Kidney glomerular epithelial cell (primary cell): ENCODE measurements at places on chromosomes 3 and 15.
A peak's percentile ranks its signal among the peaks of the same experiment; 100 is the strongest.

DNA sequence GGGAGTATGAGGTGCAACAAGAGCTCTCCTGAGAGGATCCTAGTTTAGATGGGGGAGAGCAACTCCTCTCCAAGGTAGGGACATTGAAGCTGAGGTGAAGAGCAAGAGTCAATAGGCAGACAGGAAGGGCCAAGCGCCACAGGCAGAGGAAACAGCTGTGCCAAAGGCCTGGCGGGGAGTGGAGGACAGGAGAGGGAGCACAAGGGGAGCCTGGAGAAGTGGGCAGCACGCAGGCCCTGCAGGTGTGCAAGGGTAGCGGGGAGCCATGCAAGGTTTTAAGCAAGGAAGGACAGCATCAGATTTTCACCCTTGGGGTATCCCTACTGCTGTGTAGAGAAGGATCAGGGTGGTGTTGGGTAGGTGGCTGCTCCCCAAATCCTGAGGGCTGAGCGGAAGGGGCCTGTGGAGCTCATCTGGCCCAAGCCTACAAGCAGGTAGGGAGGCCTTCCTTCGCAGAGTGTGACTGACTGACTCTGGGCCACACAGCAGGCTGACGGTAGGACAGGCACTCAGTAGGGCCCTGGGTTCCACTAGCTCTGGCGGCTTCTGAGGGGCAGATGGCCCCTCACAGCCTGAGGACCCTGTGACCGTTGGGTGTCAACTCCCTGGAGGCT, 13.3 kb downstream of the CHST13 start:
- no peak for DNase-seq

DNA sequence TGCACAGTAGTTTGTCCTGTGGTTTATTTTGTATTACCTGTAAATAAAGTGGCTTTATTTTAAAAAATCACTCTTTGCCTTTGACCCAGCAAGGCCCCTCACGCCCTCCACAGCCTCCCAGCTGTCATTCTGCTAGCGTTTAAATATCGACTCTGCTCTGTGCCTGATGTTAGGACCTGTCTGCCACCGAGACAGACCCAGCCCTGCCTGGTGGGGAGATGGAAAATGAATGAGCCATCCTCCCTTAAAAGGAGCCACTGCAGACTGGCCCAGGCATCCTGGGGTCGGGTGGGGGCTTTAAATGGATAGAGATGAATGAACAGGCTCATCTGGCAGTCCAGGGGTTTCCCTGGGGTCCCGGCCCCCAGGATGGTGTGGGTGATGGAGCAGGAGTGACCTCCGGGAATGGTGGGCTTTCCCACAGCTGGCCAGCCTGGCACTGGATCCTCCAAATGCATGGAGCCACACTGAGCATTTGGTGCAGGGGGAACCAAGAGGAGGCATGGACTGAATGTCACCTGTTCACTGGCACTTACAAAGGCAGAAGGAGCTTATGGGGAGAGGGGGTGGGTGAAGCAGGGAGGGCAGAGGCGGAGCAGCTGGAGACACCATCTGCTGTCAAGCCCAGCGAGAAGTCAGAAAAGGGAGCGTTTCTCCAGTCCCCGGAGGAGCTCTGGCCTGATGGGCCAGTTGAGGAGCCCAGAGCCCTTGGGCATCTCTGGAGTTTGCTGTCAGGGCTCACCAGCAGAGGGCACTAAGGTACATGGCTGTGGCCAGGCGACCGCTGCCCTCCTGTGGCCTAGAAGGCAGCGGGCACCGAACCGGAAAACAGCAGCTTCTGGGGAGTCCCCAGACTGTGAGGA, 11.9 kb downstream of the GRM2 start:
- peak; percentile 28 for DNase-seq

GRCh38 chr3:27454914-27455313, 29.3 kb downstream of the SLC4A7 start:
- no peak for DNase-seq

- DNase-seq: no peak
Observed at GRCh38 chr3:177591379-177591778, 394.1 kb upstream of the TBL1XR1 start.

DNA sequence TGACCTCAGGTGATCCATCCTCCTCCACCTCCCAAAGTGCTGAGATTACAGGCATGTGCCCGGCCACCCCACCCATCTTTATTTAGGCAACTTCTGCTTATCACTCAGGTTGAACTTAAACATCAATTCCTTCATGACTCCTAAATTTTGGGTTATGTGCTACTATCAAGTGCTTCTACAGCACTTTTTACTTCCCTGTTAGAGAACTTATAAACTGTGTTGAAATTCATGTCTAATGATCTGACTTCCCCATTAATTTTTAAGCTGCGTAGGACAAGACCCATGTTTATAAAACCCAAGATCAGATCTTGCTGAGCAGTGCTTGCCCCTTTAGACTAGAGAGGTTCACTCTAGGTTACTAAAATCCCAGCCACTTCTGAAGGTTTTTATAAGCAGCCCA, 266.2 kb upstream of the TPRG1 start:
- DNase-seq: no peak

- DNase-seq: no peak
Observed at GRCh38 chr3:16410659-16411058, 102.8 kb downstream of the RFTN1 start.

GRCh38 chr3:58560771-58561311, 16.4 kb downstream of the FAM107A start:
- DNase-seq: peak; percentile 97

GRCh38 chr15:67836477-67836876, 3.4 kb downstream of the RNU6-1 start:
- DNase-seq: peak; percentile 11

DNA sequence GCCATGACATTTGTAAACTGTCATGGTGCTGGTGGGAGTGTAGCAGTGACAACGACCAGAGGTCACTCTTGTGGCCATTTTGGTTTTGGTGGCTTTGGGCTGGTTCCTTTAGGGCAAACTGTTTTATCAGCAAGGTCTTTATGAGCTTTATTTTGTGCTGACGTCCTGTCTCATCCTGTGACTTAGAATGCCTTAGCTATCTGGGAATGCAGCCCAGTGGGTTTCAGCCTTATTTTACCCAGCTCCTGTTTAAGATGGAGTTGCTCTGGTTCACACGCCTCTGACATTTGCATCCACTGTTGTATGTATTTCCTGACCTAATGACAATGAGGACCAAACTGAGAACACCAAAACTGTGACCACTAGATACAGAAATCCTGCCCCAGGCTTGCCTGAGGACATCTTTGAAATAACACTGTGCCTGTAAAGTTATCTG, 37.6 kb downstream of the RAB8B start:
- DNase-seq: no peak

GRCh38 chr3:176078906-176079305, 1118.4 kb downstream of the TBL1XR1 start:
- DNase-seq: no peak

DNA sequence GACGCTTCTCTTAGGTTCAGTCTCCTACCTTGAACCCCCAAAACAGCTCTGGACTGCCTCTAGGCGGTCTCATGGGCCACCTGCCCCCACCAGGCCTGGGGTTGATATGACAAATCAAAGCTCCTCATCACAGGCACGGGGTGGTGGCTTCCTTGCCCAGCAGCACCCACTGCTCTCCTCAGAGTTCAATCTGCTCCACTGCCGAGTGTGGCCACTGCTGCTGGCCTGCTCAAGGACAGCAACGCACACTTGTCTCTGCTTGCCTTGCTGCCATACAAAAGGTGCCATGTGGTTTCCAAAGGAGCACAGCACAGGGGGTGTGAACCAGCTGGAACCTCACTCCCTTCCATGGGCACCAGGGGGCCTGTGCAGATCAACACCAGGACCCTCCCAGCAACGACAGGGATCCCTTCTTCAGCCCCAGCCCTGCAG, 10.2 kb downstream of the KBTBD13 start:
- no peak for DNase-seq

DNA sequence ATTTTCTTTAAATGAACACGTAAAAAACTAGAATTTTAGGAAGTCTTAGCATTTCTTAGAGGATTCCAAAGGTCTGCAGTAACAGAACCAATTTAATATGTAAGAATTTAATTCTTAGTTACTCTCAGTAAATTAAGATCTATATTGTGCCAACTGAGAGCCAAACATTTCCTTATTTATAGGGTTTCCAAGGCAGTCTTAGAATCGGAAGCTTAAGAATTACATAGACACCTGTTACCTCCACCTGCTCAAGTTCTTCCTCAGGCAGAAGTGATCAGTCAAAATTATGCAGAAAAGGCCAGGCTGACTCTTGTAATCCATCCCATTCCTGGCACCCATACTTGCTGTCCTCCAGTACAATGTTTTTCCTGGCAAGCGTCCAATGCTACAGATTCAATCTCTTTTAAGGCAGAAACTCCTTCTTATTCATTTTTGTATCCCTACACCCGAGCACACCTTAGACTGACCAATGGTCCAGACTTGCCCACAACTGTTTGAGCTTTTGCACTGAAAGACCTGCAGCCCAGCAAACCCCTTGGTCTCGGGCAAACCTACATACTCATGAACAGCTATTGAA, 64.3 kb downstream of the NCEH1 start:
- peak; percentile 20 for DNase-seq

DNA sequence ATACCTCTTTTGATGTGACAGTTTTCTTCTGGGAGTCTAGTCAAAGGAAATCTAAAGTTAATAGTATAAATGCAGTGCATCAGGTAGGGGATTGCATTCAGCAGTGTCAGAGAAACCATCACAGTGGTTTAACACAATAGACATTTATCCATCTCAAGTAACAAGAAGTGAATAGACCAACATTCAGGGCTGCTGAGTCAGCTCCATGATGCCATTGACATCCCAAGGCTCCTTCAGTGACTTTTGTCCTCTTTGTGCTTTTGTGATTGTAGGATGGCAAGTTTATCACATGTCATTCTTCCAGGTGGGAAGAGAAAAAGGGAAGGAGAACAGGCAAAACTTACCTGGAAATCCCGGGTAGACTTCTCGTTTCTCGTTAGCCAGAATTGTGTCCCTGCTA, 158.3 kb downstream of the TMEM108 start:
- no peak for DNase-seq

DNA sequence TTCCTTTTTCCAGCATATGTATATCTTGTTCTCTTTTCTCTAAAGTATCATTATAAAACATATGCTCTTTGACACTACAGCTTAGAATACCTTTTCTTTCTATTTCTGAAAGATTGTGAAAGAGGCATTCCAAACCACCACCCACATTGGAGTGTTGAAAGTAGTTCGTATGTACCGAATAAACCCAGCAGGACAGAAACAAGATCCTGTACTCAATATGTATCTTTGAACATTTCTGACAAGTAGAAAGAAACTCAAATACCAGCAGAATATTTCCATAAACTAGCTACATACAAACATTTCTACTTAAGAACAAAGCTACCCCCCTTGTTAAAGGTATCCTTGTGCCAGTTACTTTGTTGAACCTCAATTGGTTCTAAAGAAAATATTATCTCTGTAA, 415.3 kb upstream of the ALCAM start:
- DNase-seq: no peak

DNA sequence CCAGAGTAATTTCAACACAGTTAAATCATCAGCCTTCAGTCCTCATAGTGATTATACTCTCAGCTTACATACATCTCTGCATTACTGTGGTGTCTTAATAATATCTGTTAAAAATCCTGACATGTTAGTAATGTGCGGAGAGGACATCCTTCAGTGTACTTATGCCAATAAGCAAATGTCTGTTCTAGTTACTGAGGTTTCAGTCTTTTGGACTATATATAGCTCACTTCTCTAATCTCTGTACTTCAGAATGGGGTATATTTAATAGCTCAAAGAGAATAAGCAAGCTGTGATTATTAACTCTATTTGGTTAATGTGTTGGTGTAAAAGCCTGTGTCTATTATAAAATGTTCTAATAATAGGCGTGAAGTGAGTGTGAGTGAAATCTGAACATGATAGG, 28.9 kb upstream of the OSTN start:
- DNase-seq: no peak

DNA sequence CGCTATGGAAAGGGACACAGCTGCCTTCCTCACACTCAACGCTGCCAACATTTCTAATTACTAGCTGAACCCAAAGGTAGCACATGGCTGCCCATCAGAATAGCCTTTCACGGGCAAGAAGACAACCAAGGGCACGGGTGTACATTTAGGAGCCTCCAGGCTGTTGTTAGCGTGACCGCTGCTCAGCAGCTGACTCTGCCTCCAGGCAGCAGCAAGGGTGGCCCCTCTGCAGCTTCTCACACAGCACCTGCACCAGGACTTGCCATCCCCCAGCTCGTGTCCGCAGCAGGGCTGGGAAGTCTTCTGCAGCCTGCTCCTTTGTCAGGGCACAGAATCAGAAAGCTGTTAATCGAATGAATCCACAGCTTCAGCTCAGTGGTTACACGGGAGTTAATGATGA, 146.8 kb downstream of the ADAMTS17 start:
- no peak for DNase-seq

DNA sequence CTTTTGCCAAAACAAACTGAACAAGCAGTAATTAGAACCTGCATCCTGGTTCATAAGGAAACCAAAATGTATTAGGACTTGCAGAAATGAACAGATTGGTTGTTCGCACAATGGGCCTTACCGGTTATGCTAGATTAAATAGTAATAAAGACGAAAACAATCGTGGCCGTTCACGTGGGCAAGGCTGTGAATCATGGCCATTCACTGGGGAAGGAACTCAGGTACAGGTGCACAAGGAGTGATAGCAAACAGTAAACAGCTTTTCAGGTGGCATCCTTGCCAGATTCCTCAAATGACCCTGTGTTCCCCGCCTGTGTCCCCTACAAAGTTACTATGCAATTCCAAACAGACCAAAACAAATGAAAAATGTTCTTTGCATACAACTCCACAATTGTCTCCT, 8.2 kb downstream of the LRIG1 start:
- DNase-seq: no peak

- peak; percentile 52 for DNase-seq
Observed at GRCh38 chr3:22244761-22245521, 493.9 kb upstream of the ZNF385D start.

DNA sequence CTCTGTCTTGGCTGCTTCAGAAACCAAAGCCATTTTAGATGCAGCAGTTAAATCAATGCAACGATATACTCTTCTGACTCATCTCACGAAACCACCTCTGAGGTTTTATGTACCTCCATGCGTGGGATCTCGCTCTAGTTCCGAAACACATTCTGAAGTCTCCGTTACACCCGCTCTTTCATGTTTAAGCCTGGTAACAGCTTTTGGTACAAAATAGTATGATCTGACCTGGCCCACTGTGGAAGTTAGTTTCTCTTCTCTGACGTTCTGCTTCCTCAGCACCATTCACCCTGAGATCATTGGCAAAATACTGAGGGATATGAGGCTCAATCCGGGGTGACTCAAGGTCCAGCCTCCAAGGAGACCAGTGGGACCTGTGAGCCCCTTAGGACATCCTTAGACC, 121.9 kb downstream of the TMEM266 start:
- no peak for DNase-seq

DNA sequence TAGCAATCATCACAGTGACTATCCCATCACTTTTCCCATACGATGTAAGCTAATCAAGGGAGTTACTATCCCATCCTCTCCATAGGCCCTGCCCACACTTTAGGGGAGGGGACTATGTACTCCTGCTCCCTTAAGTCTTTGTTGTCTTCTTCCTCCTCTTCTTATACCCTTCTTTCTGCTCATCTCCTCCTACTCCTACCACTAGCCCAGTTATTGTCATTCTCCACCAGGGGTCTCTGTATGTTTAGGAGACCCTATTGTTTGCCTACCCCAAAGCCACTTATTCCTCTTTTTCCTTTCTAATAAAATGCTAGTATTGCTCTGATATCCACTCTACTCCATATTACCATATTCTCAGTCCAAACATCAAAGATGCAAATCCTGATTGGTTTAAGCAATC, 27.8 kb downstream of the STAC start:
- DNase-seq: no peak
